ENCODE measurements at places on chromosomes 1 and 21.

GRCh38 chr1:162587347-162587746, 25.8 kb downstream of the UAP1 start:
- DNase-seq = no peak

DNA sequence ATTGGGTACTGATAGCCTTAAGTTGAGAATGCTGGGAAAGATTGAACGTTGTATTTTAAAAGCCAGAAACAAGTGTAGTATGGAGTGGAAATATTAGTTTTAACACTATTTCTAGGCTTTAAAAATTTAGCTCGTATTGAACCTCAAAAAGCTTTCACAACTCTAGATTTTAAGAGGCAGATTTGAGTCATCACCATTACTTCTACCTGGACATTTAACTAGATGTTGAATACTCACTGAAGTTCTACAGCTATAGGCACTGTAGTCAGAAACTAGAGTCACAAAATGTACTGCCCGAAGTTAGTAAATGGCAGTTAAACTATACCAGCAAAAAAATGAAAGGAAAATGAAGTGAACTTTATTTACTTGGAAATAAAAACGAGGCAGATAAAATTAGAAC, 96.5 kb downstream of the NEK7 start:
- DNase-seq = no peak

DNA sequence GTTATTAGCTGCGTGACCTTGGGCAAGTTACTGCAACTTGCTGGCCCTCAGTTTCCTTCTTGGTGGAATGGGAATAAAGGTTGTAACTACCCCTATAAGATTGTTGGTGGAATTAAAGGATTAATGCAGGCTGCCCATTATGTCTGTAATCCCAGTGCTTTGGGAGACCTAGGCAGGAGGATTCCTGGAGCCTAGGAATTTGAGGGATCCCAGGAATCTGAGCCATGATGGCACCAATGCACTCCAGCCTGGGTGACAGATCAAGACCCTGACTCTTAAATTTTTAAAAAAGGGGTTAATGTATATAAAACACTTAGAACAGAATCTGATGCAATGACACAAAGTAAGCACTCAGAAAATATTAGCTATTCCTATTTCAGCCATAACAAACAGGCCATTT, 67.3 kb downstream of the PTGER3 start:
- DNase-seq = no peak

DNA sequence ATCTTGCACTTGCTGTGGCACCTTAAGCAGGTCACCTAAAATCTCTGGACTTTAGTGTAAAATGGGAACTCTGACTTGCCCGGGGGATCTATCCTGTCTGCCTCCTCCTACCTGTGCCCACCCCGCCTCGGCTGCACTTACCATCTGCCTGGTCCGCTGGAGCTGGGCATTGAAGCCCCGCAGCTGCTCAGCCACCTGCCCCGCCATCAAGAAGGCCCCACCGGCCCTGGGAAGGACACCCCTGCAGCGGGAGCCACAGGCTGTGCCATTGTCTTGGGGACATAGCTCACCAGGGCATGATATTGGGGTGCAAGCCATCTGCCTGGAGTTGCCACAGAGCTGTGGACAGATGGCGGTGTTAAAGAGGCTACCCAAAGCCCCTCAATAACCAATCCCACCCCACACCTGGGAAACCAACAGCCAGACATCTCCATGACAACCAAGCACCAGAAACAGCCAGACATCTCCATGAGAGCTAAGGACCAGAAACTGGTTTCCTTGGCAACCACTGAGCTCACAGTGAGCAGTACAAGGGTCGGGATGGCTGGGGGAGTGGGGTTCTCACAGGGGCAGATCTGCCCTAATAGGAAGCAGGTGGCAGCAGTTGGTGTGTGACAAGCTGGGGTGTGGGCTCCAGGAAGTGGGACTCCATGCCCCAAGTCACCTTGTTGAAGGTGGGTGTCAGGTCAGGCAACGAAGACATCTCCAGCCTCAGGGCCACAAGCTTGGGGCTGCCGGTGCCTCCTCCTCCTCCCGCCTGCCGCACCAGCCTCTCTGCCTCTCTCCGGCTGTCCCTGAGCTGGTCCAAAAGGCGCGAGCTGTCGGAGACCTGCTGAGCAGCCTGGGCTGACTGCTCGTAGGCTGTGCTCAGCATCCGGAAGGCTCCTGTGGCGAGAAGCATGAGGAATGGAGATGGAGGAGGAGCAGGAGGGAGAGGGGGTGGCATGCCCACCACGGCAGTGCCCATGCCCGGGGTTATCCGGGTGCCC, 29.1 kb downstream of the LAMB3 start:
- DNase-seq = no peak

DNA sequence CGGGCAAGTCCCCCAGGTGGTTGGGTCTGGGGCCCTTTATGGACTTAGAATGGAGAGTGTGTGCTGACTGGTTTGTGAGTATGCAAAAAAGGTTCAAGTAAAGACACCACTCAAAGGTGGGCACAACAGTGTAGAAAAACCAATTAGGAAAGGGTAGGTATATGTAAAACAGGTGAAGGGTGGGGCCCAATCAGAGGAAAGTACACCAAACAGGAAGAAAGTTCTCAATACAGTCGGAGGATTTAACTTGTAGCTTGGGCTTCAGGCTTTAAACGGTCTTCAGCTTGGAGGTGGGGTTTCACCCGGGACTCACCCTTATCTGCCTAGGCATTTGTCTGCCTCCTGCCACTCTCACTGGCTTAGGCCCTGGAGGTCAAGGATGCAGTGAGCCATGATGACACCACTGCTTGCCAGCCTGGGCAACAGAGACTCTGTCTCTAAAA, 6.8 kb upstream of the PUM1 start:
- no peak for DNase-seq

DNA sequence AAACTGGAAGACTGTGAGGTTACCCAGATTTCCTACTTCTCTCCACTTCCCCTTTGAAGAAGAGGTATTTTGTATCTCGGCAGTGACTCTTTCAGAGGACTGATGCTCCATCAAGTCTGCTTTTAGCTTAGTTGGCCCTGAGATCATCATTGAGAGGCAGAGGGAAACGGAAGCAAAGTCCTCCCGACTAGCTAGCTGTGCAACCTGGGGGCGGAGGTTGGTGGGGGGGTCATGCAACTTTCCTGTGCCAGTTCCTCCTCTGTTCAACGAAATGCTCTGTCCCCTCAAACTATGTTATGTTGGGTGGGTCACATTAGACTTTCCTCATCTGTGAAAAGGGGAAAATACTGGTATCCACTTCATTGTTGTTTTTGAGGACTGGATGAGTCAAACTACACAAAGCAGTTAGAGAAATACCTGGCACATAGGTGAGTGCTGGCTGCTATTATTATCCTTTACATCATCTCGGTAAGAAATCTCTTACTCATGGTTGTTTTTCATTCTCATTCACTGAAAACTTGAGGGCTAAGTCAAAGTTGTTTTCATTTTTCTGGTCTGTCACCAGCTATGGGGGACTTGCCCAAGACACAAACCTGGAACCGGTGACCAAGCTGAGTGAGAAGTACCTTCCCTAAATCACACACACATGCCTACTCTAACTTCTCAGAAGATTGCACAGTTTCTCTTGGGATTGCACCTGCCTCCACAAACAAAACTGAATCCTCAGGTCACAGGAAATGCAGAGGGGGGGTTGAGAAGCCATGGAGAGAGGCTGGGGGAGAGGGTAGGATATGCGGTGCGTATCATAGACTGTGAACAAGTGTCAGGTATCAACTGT, 83.3 kb downstream of the ABCA4 start:
- DNase-seq = no peak

GRCh38 chr1:1833456-1833855, 55.2 kb upstream of the NADK start:
- no peak for DNase-seq

GRCh38 chr1:195733826-195734225, 874.4 kb downstream of the KCNT2 start:
- DNase-seq = no peak

GRCh38 chr1:163174524-163175437, 27.9 kb downstream of the RGS5 start:
- DNase-seq = peak; percentile 52

DNA sequence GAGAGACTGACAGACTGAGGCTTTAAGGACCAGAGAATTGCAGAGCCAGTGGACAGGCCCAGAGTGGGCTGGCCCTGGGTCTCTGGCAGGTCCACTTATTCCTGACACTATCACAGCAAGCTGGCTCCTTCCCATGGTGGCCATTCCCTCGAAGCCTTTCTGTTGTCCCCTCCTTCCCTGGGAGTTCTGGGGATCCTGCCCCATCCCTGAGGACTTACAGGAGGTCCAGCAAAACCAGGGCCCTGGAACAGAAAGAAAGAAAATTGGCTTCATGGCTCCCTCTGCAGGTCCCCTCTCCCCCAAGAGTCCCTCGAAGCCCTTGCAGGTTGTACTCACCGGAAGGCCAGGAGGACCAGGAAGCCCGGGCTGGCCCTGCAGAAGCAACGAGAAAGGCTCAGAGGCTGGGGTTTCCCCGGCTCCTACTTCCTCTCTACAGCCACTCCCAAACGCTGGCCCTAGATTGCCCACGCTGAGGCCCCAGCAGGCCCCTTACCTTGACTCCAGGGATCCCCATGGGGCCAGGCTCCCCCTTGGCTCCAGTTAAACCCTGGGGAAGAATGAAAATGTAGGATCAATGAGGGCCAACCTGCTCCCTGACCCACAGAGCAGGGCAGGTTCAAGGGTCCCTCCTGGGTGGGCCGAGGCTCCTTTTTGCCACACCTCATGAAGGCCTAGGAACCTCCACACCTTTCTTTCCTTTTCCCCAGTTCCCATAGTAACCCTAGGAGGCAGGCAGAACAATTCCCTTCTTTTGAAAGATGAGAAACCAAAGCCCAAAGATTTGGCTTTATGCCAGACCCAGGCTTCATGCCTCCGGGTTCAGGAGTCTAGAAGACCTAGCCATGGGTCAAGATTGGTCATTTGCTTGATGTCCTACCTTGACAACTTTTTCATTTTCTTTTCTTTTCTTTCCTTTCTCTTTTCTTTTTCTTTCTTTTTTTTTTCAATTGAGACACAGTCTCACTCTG, 4.6 kb downstream of the COL9A2 start:
- no peak for DNase-seq

GRCh38 chr1:2636733-2637132, 3.9 kb upstream of the MMEL1 start:
- no peak for DNase-seq

Measured in left lobe of liver (tissue), 2 donors.